Aorta (tissue), 5 donors: ENCODE measurements at places on chromosomes 7 and 10.

DNA sequence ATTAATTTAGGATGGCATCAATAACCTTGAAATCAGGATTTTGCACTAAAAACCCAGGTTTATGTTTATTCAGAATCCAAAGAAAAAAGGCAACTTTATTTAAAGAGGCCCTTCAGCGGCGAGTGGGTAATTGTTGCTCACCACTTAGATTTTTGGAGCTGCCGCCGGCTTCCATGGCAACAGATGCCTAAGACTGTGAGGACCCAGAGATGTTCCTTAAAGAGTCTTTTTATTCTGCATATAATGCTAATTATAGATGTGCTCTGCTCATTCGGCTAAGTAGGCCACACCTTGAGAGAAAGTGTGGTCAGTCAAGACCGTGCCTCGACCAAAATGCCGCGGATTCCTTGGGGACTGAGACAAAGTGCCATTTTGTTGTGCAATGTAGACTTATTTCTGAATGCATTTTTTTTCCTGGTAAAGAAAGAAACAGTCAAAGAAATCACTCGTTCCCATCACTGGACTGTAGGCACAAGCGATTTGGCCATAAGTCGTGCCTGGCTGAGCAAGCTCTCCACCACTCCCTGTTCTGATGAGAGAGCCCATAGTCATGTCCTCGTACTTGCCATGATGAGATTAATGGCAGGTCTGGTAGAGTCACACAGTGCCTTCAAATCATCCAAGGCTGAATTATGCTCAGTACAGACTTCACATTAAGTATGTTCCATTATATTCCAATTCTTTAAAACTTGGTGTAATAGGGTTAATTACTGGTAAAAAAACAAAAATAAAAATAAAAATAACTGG, 21.4 kb upstream of the MGMT start:
- H3K36me3 ChIP-seq, result no peaks in the 10 kb centered on the region
- no peak overlapping the region for H3K4me3 ChIP-seq
- DNase-seq, result no peak
- H3K27ac ChIP-seq, result no peak overlapping the region

- no peaks in the 10 kb centered on the region for H3K36me3 ChIP-seq
- DNase-seq, result no peak
- no peak overlapping the region for H3K4me3 ChIP-seq
- no peak overlapping the region for H3K27ac ChIP-seq
Measured at GRCh38 chr10:34797155-34797554, 17.9 kb downstream of the PARD3 start.

GRCh38 chr7:43112941-43113621, 634 bp downstream of the HECW1 start:
- no peak overlapping the region for H3K27ac ChIP-seq
- H3K36me3 ChIP-seq, result no peaks in the 10 kb centered on the region
- peak overlapping the region; percentile 43 for H3K4me3 ChIP-seq
- H3K27me3 ChIP-seq, result no peaks in the 10 kb centered on the region
- H3K4me1 ChIP-seq, result no peaks in the 10 kb centered on the region

DNA sequence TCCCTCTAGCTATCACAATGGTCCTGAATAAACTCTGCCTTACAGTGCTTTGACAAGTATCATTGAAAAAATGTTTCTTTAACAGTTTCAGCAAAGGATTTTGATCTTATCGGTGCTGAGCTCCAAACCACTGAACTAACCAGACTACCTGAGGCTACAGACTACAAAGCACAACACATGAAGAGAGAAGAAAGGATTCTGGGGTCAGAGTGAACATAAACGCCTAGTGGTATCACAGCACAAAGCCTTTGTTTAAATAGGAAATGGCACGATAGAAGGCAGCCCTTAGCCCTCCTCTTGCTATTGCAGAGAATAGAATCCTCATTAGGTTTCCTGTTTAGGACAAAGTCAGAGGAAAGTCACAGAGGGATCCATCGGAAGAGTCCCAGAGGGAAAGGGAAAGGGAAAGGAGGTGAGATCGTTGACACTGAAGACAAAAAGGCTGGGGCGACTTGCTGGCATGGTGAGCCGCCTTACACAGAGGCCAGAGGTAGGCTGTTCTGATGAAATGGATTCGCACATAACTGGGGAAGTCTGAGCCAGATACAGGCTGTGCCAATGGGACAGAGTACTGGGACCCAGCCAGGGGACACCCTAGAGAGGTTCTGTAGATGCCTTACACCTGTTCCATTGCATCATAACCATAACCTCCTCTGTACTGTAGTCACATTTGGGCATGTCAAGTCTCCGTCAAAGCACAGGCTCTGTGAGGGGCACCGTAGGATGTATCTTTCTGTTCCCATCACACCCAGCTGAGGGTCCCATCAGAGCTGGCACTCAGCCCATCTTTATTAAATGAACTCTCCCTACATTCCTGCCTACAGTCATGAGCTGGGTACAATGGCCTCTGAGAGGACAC, 71.5 kb downstream of the XPNPEP1 start:
- H3K36me3 ChIP-seq, result no peaks in the 10 kb centered on the region
- DNase-seq, result no peak
- H3K4me3 ChIP-seq, result no peak overlapping the region
- no peaks in the 10 kb centered on the region for H3K4me1 ChIP-seq

DNA sequence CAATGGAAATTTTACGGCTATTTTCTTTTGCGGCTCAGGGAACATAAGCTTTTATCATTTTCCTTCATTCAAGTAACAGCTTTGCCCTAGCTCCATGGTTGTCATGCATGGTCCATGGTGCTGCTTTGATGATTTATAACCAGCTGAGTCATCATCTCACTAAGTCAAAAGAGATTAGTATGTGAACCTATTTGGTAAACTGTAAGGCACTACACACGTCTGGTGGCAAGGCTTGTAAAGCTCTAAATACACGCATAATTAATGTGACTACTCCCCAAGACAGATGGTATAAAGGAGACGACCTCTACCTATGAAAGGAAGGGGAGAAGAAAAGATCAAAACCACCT, 340.2 kb downstream of the KCNMA1 start:
- no peak for DNase-seq
- no peaks in the 10 kb centered on the region for H3K36me3 ChIP-seq
- no peaks in the 10 kb centered on the region for H3K27me3 ChIP-seq
- no peak overlapping the region for H3K27ac ChIP-seq
- peaks cover 2% of the 10 kb centered on the region for H3K4me1 ChIP-seq

DNA sequence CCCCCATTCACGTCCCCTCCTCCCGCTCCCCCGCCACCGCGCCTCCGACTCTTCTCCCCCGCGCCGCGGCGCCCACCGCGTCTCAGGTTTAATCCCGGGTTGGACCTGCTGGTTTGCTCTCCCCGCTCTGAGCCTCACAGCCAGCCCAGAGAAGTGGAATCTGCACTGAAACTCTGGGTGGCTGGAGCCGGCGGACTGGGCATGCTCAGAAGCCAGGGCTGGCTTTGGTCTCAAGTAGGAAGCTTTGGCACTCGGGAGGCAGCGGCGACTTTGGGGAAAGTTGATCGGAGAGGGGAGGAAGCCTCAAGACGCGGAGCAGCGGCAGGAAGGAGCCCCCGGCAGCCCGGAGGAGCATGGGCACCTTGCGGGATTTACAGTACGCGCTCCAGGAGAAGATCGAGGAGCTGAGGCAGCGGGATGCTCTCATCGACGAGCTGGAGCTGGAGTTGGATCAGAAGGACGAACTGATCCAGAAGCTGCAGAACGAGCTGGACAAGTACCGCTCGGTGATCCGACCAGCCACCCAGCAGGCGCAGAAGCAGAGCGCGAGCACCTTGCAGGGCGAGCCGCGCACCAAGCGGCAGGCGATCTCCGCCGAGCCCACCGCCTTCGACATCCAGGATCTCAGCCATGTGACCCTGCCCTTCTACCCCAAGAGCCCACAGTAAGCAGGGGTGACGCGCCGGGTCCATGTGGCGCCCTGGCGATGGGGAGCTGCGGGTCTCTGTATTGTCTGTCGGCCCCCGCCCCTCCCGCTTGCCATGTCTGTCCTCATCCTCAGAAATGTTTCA, at the start of gene PRKG1:
Gene PRKG1, plus strand, starts transcription at position 250 of the 791 bp plus-strand sequence.
- DNase-seq, result peak; percentile 93
- H3K27ac ChIP-seq, result peak within 1 kb of the TSS; percentile 83
- H3K4me3 ChIP-seq, result peak within 1 kb of the TSS; percentile 79
- no peaks in the 10 kb centered on the region for H3K36me3 ChIP-seq

DNA sequence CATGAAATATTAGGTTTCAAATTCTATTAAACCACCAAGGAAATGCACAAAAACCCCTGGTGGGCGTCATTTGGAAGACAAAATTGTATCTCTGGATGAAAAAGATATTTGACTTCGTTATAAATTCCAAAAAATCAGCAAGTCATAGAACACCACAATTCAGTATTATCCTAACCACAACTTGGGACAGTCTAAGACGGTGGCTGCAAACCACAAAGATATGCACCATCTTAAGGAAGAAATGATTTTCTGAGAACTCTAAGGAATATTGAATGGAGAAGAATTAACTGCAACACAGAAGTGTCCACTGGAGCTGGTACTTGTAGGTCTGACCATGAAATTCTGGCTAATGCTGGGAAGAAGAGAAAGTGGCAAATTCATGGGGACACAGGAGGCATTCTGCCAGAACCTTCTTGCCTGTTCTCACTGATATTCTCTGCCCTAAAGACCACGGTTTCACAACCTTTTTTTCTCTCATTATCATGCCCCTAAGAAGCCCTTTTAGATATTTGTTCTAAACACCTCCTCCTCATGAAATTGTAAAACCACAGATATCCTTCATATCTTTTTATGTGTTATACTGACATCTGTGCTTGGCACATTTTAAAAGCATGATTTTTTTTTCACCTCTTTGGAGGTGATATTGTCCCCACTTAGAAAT, 92.9 kb downstream of the SFMBT2 start:
- no peak overlapping the region for H3K27ac ChIP-seq
- no peaks in the 10 kb centered on the region for H3K27me3 ChIP-seq
- no peak overlapping the region for H3K4me3 ChIP-seq
- H3K4me1 ChIP-seq, result no peaks in the 10 kb centered on the region

DNA sequence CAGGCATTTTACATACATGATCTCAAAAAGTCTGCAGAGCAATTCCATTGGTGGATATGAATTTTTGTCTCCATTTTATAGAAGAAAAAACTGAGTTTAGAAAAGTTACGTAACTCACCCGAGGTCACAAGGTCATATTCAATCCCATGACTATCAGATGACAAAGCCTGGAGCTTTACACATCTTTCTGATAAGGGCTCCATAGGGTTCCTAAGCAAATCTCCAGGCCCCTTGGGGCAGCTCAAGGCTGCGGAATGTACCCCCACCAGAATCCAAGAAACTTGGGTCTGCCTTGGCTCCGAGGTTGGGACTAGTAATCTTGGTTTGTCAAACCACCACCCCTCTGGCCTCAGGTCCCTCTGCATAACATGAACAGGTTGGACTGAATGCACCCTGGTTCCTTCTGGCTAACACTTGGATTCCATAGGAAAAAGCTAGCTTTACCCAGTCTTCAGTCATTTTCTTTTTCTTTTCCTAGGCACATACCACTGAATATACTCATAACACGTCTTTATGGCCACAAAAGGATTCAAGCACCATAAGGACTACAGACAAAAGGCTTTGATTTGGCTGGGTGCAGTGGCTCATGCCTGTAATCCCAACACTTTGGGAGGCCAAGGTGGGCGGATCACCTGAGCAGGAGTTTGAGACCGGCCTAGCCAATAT, 55.5 kb downstream of the PIP4K2A start:
- peaks cover 4% of the 10 kb centered on the region for H3K4me1 ChIP-seq
- no peak for DNase-seq
- no peaks in the 10 kb centered on the region for H3K27me3 ChIP-seq
- no peak overlapping the region for H3K4me3 ChIP-seq
- H3K27ac ChIP-seq, result no peak overlapping the region

DNA sequence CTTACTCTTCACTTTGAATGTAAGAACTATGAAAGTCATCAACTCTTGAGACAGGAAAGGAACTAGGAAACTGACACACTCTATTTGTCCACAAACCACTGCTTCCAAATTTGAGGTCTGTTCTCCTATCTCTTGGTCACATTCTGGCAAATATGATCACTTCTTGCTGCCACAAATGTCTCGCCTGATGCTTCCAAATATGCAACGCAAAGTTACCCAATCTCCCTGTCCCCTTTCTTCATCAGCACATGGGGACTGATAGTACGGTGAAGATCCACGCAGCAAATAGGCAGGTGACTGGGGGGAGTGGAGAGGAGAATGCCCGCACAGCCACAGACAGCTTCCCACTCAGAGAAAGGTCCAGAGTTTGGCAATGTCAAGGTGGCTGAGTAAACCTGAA, 92.6 kb upstream of the TCF7L2 start:
- H3K4me1 ChIP-seq, result no peaks in the 10 kb centered on the region
- H3K27me3 ChIP-seq, result no peaks in the 10 kb centered on the region
- H3K4me3 ChIP-seq, result no peak overlapping the region
- no peak for DNase-seq

GRCh38 chr10:124546055-124546369, 84.4 kb downstream of the LHPP start:
- H3K36me3 ChIP-seq, result no peaks in the 10 kb centered on the region
- H3K27ac ChIP-seq, result no peak overlapping the region
- H3K27me3 ChIP-seq, result no peaks in the 10 kb centered on the region
- no peaks in the 10 kb centered on the region for H3K4me1 ChIP-seq
- H3K4me3 ChIP-seq, result no peak overlapping the region

DNA sequence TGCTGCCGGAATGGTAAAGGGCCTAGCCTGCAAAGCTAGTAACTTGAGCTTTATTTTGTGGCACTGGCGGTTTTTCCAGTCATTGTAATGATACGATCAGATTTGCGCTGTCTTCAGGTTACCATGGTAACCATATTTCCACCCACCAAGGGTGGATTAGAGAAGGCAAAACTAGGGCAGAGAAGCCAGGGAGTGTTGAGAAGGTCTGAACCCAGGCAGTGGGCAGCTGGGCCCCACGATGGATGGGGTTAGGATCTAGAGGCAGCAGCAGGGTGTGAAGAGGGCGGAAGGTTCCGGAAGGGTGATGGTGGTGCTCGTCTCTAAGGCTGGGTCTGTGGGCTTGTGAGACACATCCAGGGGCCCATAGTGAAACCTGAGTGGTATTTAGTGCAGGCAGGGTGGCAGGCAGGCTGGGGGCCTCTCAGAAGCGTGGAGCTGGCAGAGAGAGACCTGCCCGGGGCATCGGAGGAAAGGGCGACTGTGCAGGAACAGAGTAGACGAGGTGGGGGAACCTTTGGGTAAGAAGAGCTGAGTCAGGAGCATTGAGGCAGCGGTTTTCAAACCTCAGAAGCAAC, 87.9 kb upstream of the GTF2I start:
- H3K4me1 ChIP-seq, result no peaks in the 10 kb centered on the region
- H3K4me3 ChIP-seq, result no peak overlapping the region
- no peak for DNase-seq
- H3K27me3 ChIP-seq, result no peaks in the 10 kb centered on the region
- no peaks in the 10 kb centered on the region for H3K36me3 ChIP-seq

DNA sequence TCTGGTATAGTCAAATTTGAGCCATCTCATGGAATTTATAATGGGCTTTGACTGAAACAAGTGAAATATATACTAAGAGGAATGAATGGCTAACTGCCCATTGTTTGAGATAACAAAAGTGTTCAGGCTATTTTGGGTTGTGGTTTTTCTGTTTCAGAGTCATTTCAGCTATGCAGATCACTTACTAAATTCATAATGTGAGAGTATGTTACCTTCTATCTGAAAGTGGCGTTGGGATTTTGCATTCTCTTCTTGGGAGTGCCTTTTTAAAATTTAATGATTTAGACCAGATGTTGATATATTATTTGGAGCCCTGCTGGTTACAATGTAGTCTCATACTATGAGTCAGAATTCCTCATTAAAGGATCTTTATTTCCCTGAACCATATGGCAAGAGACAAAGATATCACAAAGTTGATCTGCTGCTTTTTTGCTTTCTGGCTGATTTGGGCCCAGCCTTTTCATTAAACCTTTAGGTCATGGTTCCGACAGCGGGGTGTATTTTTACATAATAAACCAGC, 10.4 kb downstream of the VCL start:
- H3K36me3 ChIP-seq, result no peaks in the 10 kb centered on the region
- no peak overlapping the region for H3K4me3 ChIP-seq
- no peaks in the 10 kb centered on the region for H3K27me3 ChIP-seq
- H3K4me1 ChIP-seq, result peaks cover 6% of the 10 kb centered on the region
- no peak for DNase-seq
- peak overlapping the region; percentile 57 for H3K27ac ChIP-seq
